ENCODE measurements at places on chromosomes 1 and 21.
A peak's percentile ranks its signal among the peaks of the same experiment; 100 is the strongest.

GRCh38 chr1:185608177-185608576, 126.0 kb upstream of the HMCN1 start:
- DNase-seq, result no peak

DNA sequence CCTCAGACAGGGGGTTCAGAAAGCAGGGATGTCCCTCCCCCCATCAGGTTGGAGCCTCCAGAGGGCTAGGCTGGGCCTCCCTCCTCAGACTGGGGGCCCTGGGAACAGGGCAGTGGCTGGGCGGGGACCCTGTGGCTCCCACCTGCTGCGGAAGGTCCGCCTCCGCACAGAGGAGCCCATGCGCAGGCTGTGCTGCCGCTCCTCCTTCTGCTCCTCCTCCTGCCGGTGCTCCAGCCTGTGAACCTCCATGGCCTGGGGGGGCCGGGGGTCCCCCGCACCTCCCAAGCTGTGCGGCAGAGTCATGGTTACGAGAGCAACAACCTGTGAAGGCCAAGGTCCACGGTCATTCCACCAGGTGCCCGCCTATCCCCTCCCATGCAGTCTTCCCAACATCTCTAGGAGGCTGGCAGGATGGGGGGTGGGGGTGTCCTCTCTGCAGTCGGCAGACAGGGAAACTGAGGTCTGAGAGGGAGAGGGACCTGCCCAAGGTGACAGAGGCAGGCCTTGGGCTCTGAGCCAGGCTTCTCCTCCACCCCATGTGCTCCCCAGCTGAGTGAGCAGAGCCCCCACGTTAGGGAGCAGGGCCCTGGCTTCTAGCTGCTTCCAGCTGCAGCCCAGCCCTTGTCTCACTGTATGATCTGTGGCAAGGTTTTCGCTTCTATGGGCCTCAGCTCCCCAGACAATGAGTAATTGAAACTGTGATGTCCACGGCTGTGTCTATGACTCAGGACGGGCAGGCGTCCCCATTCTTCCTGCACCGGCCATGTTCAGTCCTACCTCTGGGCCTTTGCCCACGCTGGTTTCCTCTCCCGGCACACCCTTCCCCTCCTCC, 3.4 kb downstream of the MYOM3 start:
- no peak for DNase-seq

GRCh38 chr1:206803221-206803730, 31.0 kb upstream of the IL10 start:
- DNase-seq, result no peak

GRCh38 chr1:98781906-98782305, 120.4 kb downstream of the SNX7 start:
- DNase-seq, result no peak

- DNase-seq, result no peak
These were observed 422.9 kb downstream of the PTBP2 start for GRCh38 chr1:97144527-97144926.

- peak; percentile 1 for DNase-seq
These were observed 9.0 kb downstream of the CRP start for GRCh38 chr1:159705251-159705903.

DNA sequence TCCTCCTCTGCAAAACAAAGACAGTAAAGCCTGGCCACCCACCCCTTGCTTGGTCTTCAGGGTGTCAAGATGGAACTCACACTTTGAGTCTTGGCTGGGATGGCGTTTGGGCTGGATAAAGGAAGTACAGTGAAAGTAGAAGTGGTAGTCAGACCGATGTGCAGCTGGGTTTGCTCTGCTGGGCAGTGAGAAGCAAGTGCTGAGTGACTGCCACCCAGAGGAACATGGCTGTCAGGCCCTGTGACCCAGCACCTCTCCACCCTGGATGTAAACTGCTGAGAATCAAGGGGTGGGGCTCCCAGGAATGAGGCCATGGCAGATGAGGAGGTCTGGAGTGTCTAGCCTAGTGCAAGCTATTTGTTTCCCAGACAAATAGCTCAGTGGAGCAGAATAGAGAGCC, 51.2 kb downstream of the POFUT2 start:
- no peak for DNase-seq

- no peak for DNase-seq
These were observed 173.0 kb downstream of the ADGRL4 start for GRCh38 chr1:78833491-78833890.

DNA sequence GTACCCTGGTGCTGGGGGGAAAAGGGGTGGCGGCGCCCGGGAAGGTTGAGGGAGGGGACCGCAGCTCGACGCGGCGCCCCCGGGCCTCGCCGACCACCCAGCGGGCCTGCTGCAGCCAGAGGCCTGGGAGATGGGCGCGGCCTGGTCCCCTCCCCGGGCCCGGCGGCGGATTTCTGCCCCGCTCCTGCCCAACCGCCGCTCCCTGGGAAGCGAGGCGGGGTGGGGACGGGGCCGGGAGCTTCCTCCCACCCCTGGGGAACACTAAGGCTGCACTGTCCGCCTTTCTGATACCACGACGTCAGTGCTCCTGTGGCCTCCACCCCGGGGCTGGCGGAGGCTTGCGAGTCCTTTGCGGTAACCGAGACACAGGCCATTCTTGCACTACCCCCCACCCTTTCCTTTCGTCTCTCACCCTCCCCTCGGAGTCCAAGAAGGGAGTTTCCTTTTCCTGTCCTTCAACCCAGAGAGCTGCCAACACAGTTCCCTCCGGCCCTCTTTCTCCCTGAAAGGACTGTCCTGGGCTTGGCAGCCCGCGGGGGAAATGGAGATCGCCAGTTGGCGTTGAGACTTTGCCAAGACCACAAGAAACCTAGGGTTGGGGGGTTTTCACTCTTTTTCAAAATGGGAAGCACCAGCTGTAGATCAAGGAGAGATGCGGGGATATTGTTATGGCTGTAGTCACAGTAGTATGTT, 742 bp downstream of the SH3GLB1 start:
- peak; percentile 70 for DNase-seq

DNA sequence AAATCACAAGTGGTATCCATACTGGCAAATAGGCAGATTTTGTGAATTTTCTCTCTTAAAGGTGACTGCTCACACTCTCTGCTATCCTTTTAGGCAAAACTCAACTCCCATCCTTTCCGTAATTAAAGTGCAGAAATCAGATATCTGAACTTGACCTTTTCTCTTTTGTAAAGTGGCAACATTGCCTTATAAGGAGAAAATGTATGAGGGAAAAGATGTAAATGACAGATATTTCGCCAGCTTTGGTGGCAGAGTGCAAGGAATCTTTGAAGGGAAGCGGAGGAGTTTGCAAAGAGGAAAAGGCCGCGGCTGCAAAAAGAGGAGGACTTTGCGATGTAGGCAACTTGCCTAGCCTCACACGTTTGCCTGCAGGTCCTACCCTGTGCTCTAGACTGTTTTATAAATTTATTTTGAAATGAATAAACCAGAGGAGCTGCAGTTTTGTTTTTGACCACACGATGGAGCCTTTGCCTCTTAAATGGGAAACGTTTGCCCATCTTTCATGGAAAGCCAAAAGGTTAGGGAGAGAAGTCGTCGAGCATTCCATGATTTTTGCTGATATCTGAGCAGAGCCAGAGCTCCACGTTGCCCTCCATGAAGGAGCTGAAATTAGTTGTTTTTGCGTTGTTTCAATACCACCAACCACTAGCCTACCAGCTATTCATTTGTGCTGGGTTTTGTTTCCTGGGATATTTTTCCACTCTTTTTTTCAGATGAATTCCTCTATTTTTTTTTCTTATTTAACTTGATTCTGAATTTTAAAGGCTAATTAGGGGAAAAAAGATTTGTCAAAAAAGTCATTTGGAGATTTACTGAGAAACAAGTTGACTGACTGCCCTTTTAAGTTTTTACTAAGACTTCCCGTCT, 242.3 kb downstream of the LMX1A start:
- DNase-seq, result no peak

GRCh38 chr21:36807422-36807928, 108.6 kb downstream of the SIM2 start:
- no peak for DNase-seq

GRCh38 chr1:87400813-87401212, 72.1 kb downstream of the LMO4 start:
- DNase-seq, result no peak

DNA sequence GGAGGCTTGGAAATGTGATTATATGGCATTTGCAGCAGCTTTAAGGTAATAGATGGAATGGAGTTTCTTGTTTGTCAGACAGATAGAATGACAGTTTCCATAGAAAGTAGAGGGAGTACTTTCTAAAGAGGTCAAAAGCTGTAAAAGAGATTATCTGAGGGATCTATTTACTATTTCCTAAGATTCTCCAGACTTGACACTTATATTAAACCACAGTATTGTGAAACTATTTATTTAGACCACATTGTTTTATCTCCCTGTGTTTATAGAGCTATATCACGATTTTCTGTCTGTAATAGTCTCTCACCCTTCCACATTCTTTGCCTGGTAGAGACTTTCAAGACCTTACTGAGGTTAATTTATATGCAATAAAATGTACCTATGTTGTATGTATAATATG, 66.7 kb downstream of the MAN1A2 start:
- DNase-seq, result no peak

DNA sequence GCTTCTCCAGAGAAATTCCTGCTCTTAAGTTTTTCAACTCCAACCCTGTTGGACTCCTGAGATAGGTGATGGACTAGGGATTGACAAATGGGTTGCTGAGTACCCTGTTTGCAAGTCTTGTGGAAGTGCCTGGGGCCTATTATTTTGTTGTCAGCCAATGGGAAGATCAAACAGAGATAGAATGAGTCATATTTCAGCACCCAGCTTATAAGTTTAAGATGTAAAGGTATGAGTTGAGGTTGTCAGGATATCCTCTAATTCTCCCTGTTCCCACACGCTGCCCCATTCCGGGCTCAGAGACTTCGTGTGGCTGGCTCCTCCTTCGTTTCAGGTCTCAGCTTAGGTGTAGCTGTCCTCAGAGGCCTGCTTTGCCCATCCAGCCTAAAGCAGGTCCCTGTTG, 91.8 kb downstream of the CENPF start:
- DNase-seq, result no peak

- no peak for DNase-seq
These were observed 5.2 kb downstream of the SOX13 start for GRCh38 chr1:204077979-204078696.

GRCh38 chr1:6519491-6519934, 28.0 kb upstream of the PLEKHG5 start:
- DNase-seq, result no peak

- no peak for DNase-seq
These were observed 64.3 kb upstream of the VTCN1 start for GRCh38 chr1:117275055-117275454.

GRCh38 chr21:34844013-34844923, 175.5 kb downstream of the CLIC6 start:
- no peak for DNase-seq

DNA sequence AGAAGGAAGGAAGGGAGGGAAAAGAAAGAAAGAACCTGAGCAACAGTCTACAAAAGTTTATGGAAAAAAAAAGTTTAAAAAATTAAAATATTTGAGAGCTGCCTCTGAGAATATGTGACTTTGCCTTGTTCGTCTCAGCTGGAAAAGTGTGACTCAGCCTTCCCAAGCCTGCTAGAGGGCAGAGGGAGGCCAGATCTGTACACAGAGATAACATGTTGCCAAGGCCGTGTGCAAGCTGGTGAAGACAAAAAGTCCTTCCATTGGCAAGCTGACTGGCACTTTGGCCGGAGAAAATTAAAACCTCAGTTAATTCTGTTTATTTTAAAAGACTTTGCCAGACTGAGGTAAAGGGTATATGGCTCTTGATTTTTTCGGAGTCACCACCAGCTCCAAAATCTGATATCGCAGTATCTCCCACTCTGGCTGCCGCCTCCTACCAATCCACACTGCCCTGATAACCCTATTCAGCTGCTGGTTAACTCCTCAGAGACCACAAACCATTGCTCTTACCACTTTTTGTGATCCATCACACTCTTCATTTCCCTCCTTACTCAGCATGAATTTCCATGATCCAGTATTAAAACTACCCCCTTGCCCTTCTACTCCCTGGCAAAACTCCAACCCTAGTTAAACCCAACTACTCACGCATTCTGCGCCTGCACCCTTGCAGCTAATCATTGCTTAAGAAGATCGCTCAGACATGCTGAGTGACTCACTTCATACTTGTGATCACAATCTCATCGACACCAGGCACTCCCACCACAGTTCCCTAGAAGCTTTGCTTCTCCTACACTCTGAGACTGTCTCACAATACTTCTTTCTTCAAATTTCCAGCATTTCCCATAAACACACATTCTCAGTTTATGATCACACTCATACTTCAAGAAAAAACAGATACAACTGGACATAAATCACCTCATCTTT, 5.7 kb upstream of the PPP1R15B start:
- no peak for DNase-seq

GRCh38 chr1:94004924-94005323, 95.7 kb upstream of the GCLM start:
- DNase-seq, result no peak

Measured in caudate nucleus (tissue), 63 donors.